ENCODE measurements at places on chromosomes 12 and 14.
A peak's percentile ranks its signal among the peaks of the same experiment; 100 is the strongest.

- DNase-seq = no peak
These were observed 55.8 kb downstream of the TBX3 start for GRCh38 chr12:114628199-114628598.

DNA sequence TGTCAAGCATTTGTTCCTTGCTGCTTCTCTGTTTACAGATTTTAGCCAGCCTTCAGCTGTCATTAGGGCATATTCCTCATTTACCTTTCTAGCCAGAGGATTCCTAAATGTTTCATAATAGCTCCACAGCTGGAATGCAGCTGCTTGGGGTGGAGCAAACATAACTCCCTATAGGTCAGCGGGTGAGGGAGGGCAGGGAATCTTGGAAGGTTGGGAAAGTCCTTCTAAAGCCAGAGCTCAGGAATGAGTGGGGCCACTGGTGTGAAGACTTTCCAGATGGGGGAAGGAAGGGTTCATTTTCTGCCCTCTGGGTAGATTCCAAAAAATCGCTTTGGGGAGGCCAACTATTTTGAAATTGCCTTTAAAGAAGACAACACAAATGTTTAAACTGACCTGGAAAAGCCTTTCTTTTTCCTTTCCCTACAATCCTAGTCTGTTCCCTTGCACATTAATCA, 16.3 kb upstream of the IRF2BPL start:
- DNase-seq = no peak

DNA sequence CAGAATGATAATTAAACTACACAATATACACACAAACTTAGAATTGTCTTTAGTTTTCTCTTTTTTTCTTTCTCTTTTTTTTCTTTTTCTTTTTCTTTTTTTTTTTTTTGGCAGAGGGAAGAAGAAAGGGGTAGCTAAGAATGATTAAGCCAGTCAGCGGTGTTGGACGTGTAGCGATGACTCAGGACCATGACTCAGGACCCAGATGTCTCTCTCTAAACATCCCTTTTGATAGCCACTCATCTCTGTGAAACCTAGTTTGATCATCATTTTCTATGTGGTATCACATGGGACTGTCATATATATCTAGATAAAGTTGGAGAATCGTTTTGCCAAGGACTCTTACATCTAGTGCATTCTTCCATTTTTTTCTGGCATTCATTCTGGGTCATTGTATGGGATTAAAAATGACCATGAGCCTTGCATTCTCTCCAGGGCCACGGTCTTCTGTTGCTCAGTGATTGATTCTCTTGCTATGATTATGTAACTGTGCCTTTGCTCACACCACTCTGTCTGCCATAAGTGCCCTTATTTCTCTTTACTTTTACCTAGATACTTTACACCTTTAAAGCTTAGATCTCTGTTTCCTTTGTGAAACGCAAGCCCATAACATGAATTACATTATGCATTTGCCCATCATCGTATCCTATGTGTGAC, 26.6 kb upstream of the NRXN3 start:
- DNase-seq = no peak

DNA sequence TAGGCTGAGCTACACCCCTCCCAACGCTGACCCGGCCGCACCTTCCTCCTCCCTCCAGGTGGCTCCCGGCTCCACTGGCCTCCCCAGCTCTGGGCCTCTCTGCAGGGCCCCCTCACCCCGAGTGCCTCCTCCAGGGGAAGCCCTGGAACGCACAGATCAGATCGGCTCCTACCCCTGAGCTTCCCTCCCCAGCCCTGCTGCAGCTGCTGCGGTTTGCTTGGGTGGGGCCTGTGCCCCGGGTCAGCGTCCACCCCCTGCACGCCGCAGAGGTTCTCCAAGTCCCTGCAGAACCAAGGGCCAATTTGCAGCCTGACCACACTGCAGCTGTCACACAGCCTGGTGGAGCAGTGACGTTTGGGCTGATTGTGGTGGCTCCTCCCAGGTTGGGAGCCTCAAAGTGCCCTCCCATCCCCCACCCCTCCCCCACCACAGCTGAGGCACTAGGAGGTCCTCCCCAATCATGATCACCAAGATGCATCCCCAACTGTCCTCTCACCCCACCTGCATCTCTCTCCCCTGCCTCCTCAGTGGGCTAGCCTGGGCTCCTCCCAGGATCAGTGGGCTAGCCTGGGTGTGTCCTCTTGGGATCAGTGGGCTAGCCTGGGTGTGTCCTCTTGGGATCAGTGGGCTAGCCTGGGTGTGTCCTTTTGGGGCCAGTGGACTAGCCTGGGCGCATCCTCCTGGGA, 12.8 kb upstream of the FBRSL1 start:
- no peak for DNase-seq

DNA sequence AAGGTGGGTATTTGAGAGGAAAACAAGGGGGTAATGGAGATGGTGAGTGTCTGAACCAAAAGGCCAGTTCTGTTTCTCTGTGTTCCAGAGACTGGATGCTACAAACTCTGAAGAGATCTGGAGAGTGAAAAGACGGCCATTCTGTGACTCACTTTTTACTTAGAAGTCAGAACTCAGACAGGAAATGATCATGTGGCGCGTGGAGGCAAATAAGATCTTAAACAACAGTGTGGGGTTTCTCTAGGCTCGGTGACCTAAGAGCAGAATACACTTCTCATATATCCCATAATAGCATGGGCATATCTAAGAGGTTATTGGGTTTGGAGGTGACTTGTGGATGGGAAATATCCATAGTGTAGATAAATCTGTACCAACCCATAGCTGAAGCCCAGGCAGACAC, 463.5 kb downstream of the TMEM132D start:
- DNase-seq = no peak

DNA sequence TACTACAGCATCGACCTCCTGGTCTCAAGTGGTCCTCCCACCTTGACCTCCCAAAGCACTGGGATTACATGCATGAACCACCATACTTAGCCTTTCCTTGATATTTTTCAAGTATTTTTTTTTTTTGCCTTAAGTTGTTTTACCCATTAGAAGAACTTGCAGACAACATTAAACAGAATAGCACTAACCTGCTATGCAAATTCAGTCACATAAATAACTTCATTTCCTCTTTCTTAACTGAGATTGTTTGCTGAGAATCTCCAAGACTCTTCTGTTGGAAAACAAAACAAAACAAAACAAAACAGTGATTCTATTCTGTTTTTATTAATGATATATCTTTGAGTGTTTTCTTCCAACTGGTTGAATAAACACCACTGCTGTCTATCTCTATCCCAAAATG, 115.9 kb upstream of the IFNG-AS1 start:
- DNase-seq = no peak

DNA sequence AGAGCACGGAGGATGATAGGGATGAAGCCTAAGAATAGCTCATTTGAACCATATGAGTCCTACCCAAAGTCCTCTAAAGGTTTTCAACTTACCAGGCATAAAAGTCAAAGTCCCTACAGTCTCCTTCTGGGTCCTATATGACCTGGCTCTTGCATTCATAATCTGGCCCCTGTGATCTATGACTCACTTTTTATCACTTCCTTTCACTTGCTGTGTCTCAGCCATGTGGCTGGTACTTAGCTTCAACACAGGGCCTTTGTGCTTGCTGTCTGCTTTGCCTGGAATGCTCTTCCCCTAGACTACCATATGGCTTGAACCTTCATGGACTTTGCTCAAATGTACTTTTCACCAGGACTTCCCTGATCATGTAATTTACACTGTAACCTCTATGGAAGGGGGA, 137.6 kb upstream of the TMTC1 start:
- DNase-seq = no peak

GRCh38 chr14:64726585-64726890, 22.3 kb downstream of the PLEKHG3 start:
- DNase-seq = no peak

GRCh38 chr12:7723926-7724325, 12.7 kb downstream of the DPPA3 start:
- no peak for DNase-seq

GRCh38 chr12:19026614-19027488, 102.7 kb upstream of the PLEKHA5 start:
- DNase-seq = no peak

- DNase-seq = no peak
These were observed 39.1 kb downstream of the AREL1 start for GRCh38 chr14:74673768-74674167.

GRCh38 chr12:110856542-110856941, 9.8 kb downstream of the CCDC63 start:
- no peak for DNase-seq

GRCh38 chr14:50089208-50089607, 27.2 kb downstream of the VCPKMT start:
- DNase-seq = no peak

- DNase-seq = no peak
These were observed 20.7 kb upstream of the CREBL2 start for GRCh38 chr12:12590961-12591360.

DNA sequence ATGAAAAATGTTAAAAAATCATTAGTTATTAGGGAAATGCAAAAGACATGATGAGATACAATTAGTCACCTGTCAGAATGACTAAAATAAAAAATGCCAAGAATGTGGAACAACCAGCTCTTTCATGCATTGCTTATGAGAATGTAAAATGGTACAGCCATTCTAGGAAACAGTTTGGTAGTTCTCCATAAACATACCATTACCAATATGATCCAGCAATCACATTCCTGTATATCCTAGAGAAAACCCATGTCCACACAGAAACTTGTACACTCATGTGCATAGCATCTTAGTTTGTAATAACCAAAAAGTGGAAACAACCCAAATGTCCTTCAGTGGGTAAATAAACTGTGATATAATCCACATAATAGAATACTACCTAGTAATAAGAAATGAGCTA, 245.7 kb downstream of the FUT8 start:
- DNase-seq = no peak

DNA sequence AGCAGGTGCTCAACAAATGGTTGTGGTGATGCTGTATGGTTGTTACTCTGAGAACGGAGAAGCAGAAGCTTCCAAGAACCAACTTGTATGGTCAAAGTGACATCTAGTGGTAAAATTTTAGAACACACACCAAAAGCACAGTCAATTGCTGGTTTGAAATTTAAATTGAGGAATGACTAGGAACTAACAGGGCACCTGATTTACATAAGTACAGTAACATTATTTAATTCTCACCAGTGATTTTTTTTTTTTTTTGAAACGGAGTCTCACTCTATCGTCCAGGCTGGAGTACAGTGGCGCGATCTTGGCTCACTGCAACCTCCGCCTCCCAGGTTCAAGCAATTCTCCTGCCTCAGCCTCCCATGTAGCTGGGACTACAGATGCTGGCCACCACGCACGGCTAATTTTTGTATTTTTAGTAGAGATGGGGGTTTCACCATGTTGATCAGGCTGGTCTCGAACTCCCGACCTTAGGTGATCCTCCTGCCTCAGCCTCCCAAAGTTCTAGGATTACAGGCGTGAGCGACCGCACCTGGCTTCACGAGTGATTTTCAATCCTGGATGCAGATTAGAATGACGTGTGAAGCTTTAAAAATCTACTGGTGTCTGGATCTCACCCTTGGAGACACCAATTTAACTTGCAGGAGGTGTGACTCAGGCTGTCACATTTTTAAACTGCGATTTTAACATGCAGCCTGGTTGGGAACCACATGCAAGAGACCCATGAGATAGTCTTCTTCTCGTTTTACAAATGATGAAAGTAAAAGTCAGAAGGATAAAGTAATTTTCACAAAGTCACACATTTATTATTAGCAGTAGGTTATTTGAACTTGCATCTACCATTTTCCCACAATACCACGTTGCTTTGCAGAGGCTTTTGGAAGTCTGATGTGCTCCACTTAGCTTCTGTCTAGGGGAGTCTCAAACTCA, 14.1 kb upstream of the NUMB start:
- DNase-seq = no peak

DNA sequence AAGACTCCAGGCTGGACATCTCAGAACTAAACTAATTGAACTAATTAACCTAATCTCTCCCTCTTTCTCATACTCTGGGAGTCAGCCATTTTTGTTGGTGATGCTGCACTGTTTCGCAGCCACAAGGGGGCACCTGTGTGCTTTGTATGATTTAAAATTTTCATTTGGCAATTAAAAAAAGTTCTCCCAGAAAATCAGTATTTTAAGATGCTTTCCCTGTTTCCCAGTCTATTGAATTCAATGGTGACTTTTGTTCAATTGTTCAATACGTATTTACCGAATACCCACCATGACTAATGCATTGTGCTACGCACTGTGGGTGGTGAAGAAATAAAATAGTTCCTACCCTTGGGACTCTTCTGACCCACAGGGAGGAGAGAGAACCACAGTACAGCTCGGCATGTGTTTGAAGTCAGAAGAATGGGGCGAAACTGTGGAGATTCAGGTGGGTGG, 63.7 kb downstream of the ZNF664 start:
- no peak for DNase-seq

DNA sequence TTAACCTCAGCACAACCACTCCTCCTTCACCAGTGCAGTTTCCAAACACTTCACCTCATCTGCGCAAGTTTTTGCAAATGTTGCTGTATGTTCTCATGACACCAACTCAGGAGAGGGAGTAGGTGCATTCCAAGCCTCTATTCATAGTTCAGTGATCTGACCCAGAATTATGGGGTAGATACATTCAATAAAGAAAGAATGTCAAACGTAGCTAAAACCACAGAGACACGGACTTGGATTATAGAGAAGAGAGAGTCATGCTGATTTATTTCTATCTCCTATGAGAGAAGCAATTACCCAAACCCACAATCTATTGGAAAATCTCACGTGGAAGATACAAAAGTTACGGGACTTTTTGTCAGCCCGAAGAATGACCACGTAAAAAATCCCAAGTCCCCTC, 1006.0 kb upstream of the TMEM132C start:
- no peak for DNase-seq

DNA sequence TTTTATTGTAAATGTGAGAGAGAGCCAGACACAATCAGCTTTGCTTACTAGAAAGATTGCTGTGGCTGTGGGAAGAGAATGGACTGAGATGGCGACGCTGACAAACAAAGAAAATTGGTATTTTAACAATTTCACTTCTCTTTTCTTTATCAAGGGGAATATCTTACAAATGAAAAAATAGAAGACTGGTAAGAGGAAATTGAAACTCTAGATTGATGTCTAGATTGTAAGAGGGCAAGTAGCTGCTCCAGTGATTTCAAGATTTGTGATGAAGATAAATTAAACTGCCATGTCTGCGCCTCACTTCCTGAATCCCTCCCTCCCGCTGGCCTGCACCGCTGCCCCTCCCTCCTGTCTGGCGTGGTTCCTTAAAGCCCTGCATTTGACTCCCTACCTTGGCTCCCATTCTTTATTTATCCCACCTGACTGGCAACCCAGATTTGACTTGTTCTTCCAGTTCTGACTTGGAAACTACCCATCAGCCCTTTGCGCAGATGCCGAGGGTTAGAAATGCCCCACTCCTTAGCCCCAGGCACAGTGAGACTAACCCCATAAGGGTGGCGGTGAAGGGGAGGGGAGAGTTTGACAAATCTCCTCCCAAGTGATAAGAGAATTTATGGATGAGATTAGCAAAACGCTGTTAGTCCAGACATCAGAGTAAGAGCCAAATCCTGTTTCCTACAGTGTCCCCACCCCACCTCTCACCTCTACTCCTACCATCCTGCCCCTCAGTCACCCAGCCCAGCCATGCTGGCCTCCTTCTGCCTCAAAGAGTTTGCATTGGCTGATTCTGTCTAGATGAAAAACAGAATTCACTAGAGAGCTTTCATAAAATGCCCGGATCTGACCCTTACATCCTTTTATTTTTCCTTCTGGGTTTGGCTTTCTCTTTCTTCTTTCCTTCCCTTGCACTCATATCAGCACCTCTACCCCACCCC, 125.3 kb upstream of the ATF7IP start:
- no peak for DNase-seq

GRCh38 chr12:72207079-72207478, 65.1 kb upstream of the TRHDE start:
- DNase-seq = no peak

GRCh38 chr14:102822311-102822863, 45.1 kb downstream of the TRAF3 start:
- DNase-seq = peak; percentile 32

- DNase-seq = no peak
These were observed 210.3 kb downstream of the NUAK1 start for GRCh38 chr12:105928436-105928835.

Data from activated T-helper 1 cell treated with anti-CD3 and anti-CD28 coated beads, Interleukin-2, amount 50 U/mL, for 16 hours (primary cell).